ENCODE measurements at places on chromosomes 7 and 10.
A peak's percentile ranks its signal among the peaks of the same experiment; 100 is the strongest.

DNA sequence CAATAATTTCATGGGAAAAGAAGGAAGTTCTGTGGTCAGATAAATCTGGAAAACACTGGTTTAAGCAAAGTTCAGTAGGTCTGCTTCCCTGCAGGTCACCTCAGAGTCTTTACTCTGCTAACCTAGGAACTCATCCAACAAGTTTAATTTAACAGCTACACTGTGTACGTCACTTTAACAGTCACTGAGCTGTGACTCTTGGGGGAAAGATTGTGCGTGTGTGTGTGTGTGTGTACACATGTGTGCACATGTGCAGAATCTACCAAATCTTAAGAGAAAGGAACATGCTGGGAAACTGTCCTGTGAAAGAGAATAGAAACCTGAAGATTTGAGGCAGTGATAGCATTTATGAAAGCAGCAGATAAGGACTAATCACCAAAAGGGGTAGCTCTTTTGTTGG is 62.6 kb downstream of the IKZF1 start:
- no peak for DNase-seq

DNA sequence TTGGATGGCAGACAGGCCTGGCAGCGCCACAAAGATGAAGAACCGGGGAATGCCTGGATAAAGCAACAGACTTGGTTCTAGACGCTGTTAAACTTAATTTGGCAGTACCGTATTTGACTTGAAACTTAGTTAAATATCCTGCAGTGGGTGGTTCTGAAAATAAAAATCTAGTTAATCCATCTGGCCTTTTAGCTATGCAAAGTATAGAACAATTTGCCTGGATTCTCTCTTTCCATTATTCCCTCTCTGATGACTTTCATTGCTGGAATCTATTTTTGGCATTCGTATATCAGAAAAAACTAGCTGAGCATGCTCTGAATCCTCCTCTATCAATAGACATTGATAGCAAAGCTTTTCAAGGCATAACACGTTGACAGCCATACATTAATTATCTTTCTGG is 203.6 kb downstream of the MACC1 start:
- no peak for DNase-seq

- no peak for DNase-seq
These were observed 4.9 kb upstream of the MTPN start for GRCh38 chr7:135981958-135982646.

GRCh38 chr10:93124580-93125318 is 51.1 kb downstream of the CYP26A1 start:
- no peak for DNase-seq

- DNase-seq: no peak
These were observed 127.8 kb upstream of the PPIF start for GRCh38 chr10:79219322-79219957.

DNA sequence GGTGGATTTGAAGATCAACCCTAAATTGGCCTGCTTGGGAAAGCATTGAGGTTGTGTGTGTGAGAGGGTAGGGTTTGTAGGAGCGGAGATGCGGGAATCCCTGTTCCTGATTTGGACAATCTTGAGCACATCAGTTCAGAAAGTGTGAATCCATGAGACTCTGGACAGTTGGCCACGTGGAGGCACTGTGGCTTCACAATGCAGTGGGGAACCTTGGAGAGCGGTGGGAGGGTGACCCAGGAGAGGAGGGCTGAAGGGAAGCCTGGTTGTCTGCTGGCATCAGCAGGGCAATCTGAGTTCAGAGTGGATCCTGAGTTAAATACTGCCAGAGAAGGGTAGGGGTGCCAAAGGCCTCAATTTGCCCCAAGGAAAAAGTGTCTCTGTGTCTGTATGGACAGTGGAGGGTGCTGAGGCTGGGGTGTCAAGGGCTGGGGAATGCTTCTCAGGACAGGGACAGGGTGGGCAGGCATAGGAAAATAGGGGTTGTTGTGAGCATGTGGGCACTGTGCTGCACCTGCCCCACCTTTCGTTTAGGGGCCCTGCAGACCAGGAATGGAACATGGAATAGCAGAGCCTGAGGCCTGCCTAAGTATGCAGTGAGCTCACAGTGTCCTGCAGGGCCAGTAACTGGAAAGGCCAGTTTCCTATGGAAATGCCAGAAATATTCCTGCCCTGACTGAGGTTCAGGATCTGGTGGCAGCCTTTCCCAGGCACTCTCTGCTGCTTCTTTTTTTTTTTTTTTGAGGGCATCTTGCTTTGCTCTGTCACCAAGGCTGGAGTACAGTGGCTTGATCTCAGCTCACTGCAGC is 162.9 kb upstream of the PRSS58 start:
- DNase-seq: peak; percentile 65

DNA sequence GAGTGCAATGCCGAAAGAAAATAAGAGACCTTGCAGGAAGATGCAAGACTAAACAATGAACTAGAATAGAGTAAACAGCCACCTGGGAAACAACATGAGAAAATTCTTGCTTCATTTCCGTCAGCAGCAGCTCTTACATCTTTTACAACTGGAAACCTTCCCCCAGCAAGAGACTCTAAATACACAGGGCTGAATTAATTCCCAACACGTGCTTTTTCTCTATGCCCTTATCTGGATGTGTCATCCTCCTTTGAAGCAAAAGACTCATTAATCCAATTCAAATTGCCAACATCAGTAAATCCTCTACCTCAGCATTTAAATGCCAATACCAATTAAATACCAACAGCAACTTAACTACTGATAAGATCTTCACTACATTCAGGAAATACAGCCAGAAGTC is 99.0 kb upstream of the PDE1C start:
- no peak for DNase-seq

Data from endothelial cell (in vitro differentiated cells).